ENCODE measurements at places on chromosomes 11 and 22.

- DNase-seq = no peak
Observed at GRCh38 chr11:132719684-132720083, 812.6 kb downstream of the OPCML start.

GRCh38 chr11:77617892-77618291 lies 19.7 kb downstream of the CLNS1A start:
- DNase-seq = no peak

DNA sequence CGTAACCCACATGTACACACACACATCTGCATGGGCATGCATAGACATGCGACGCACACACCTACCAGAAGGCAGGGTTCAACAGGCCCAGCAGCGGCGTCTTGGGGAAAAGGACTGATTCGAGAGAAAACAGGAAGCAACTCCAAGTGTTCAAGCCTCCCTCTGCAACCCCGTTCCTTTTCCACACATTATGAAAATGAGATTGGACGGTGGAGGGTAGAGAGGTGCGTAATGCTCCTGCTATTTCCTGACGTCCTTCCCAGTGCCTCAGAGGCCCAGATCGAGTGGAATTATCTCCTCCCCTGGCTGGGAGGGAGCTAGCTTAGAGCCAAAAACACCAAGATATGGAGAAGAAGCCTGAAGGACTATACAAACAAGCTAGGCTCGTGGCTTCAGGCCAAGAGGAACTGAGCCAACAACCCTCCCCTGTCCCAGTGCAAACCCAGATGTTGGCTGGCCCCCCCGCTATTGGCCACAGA lies 289.2 kb downstream of the MN1 start:
- peak; percentile 98 for DNase-seq

DNA sequence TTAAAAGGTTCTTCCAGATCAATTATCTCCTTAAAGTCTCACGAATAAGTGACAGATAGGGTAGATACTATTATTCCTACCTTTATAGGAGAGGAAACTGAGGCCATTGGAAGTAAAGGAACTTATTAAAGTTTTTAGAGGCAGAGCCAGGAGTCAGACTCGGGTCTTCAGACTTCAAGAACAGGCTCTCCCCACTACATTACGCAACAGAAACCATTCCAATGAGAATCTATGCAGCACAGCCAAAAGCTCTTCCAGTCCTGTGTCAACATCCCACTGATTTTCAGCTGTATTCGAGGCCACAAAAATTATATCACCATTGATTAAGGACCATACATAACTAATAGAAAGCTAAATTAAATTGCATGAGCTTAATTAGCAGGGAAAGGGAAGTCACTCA lies 77.4 kb downstream of the RELT start:
- no peak for DNase-seq

DNA sequence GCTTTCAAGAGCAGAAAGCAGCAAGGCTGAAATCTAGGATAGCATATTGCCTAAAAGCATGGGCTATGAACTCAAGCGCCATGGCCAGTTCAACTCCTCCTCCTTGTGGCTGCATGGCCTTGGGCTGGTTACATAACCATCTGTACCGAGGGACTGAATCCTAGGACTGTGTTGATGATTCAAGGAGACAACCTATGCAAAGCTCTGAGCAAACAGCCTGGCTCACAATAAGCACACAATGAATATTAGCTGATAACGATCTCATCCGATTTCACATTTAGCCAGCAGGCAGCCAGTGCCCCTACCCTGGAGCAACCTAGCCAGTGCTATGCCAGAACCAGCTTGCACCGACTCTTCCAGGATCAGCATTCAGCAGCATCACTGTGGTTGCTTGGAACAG lies 698.4 kb downstream of the TBC1D22A start:
- DNase-seq = no peak

DNA sequence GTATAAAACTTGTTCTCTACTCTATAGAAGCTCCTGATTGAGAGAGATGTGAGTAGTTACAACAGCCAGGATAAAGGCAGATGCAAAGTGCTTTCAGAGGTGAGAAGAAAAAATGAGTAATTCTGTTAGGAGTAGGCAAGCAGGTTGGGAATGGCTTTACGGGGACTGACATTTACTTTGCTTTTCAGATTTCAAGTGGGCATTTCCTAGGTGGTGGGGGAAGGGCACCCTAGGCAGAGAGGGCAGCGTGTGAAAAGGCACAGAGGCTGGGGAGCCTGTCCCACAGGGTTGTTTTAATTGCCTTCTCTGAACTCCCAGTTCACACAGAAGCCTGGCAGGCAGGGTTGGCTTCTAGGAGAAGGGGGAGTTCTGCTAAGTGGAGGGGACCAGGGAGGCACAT lies 106.5 kb downstream of the NAV2 start:
- DNase-seq = no peak
